ENCODE measurements at places on chromosomes 3 and 15. TPM values are rescaled to one million over a fixed set of nuclear protein-coding genes. Genes with fewer than 3 reads are reported as not detected.

GRCh38 chr3:117873249-117873600 is 1161.4 kb downstream of the IGSF11 start:
- H3K27me3 ChIP-seq, result no peaks in the 10 kb centered on the region
- no peaks in the 10 kb centered on the region for H3K4me1 ChIP-seq
- H3K4me3 ChIP-seq, result no peak overlapping the region
- no peak overlapping the region for H3K27ac ChIP-seq
- H3K36me3 ChIP-seq, result no peaks in the 10 kb centered on the region

DNA sequence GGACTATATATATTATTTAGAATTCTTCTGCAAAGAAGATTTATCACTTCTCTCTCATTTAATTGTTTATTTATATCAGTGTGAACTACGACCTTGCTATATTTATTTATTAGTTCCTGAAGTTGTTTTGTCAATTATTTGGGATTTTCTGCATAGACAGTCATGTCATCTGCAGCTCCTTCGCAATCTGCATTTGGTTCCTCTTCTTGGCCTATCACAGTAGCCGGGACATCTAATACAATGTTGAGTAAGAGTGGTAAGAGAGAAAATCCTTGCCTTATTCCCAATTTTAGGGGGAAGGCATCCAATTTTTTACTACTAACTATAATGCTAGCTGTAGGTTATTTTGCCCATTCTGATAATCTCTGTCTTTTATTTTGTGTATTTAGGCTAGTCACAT is 39.4 kb downstream of the FOXL2 start:
- no peaks in the 10 kb centered on the region for H3K36me3 ChIP-seq
- H3K4me3 ChIP-seq, result no peak overlapping the region
- H3K4me1 ChIP-seq, result no peaks in the 10 kb centered on the region
- DNase-seq, result no peak

DNA sequence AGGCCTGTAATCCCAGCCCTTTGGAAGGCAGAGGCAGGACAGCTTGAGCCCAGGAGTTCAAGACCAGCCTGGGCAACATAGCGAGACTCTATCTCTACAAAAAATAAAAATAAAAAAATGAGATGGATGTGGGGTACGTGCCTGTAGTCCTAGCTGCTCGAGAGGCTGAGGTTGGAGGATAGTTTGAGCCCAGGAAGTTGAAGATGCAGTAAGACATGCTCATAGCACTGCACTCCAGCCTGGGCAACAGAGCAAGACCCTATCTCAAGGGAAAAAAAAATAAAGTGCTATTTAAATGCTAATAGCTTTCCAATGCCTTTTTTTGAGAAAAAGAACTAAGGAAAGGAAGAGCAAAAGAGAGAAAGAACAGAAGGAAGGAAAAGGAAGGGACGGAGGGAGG is 94.5 kb downstream of the MAGI1 start:
- H3K27me3 ChIP-seq, result no peaks in the 10 kb centered on the region
- H3K4me1 ChIP-seq, result no peaks in the 10 kb centered on the region
- no peak overlapping the region for H3K4me3 ChIP-seq
- no peaks in the 10 kb centered on the region for H3K36me3 ChIP-seq
- DNase-seq, result no peak

DNA sequence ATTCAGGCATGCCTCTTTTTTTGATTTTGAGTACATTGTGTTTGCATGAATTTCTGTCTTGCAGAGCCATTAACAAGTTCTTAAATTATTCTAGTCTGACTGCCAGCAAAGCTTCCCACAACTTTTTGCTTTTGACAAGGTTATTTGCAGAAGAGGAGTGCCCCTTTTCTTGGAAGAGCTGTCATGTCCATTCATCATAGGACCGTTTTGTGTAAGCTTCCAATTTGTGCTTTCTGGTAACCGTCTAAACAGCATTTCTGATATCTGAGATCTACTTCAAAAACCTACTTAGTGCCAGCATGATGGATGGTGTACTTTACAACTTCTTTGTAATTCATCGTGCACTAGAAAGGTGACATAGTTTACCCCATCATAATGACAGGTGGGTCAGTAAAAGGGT is 379.7 kb downstream of the NAALADL2 start:
- no peaks in the 10 kb centered on the region for H3K36me3 ChIP-seq
- no peaks in the 10 kb centered on the region for H3K27me3 ChIP-seq
- no peaks in the 10 kb centered on the region for H3K4me1 ChIP-seq
- no peak for DNase-seq

- H3K4me1 ChIP-seq, result peaks cover 6% of the 10 kb centered on the region
- H3K4me3 ChIP-seq, result no peak overlapping the region
- no peaks in the 10 kb centered on the region for H3K27me3 ChIP-seq
- H3K27ac ChIP-seq, result no peak overlapping the region
Measured at GRCh38 chr15:40388941-40389823, 6.7 kb downstream of the KNSTRN start.

GOLGA6L10 gene
- total RNA-seq, result 3.0 TPM

CCR1 gene
- 52.2 TPM for total RNA-seq
